ENCODE measurements at places on chromosomes 6 and 20.

DNA sequence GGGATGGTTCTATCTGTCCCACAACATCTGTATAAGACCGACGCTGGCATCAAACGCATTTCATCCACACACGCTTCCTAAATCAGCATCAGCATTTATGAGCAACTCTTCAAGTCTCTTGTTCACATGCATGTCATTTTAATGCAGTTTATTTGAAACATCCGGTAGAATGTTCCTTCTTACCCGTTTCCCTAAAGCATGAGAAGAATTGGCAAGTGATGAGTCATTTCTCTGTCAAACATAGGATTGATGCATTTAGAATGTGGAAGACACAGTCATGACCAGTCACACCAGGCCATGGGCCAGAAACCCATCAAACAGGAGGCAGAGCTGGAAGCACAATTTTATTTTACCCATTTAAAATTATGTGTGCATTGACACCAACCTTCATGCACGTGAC lies 122.8 kb downstream of the UST start:
- no peak for DNase-seq

GRCh38 chr20:2599288-2600006 lies 53.0 kb upstream of the NOP56 start:
- DNase-seq = no peak

- DNase-seq = no peak
Observed at GRCh38 chr6:37265860-37266259, 7.9 kb upstream of the TMEM217 start.

- no peak for DNase-seq
Observed at GRCh38 chr6:169915769-169916550, 164.5 kb downstream of the ERMARD start.

DNA sequence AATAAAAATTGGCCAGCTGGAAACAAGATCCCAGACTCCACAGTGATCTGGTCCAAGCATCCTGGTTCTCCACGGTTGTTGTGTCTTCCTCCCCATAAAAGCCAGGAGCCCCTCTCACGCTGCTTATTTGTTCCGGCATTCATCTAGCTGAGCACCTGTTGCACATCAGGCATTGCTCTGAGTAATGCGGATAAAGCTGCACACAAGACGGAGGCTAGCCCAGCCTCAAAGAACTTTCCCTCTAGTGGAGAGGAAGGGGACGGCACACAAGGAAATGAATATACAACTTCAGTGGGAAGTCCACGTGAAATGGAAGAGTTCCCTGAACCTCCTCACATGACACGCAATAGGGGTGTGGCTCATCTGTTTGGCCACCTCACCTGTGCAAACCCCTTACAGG lies 30.3 kb upstream of the NXT1 start:
- DNase-seq = no peak

- no peak for DNase-seq
Observed at GRCh38 chr6:42236030-42236429, 18.4 kb upstream of the MRPS10 start.

DNA sequence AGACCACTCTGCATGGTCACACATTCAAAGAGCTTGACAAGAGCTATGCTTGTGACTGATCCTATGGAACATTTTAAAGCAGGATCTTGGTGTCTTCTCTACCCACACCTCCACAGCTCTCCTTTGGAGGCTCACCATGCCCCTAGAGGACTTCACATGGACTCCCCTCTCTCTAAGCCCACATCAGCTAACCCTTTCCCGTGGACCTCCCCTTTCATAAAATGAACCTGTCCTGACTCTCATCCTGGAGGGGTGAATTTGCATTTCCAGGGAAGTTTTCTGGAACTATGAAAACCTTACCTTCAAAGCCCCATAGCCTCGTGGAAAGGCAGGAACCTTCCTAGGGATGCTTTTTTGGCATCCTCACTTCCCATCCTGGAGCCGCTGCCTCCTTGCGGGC lies 184.4 kb upstream of the SUPT3H start:
- no peak for DNase-seq

GRCh38 chr6:27605401-27606342 lies 132.8 kb upstream of the ZNF184 start:
- DNase-seq = no peak

DNA sequence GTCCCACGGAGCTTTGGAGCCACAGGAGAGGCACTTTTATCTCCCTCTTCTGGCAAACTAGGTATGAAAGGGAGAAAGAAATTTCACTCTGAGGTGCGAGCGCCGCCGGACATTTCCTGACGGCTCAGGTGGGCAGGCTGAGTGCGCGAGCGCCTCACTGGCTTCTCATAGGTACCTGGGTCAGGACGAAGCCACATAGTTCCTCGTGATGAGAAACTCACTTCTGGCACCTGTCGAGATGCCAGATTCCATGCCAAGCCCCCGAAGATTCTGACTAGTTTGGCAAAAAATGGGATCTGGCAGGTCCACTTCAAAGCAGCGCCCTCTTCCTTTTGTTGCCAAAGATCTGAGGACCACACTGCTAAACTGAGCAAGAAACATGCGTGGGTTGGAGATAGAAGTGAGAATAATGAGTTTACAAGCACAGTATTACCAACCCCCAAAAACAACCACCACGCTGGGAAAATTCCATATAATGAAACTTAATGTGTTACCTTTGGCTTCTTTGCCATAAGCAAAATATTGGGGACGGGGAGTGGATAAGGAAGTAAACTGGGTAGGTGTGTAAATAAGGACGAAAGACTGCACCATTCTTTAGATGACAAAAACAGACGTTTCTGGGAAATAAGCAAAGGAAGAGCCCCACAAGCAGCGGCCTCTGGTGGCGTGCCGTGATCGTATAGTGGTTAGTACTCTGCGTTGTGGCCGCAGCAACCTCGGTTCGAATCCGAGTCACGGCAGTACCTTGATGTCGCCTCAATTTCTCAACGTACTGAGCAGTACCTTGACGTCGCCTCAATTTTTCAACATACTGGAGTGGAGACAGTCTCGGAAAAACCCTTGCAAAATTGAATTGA lies 89.8 kb upstream of the PRSS16 start:
- peak; percentile 53 for DNase-seq

- DNase-seq = no peak
Observed at GRCh38 chr6:6816716-6817115, 228.2 kb downstream of the LY86 start.

DNA sequence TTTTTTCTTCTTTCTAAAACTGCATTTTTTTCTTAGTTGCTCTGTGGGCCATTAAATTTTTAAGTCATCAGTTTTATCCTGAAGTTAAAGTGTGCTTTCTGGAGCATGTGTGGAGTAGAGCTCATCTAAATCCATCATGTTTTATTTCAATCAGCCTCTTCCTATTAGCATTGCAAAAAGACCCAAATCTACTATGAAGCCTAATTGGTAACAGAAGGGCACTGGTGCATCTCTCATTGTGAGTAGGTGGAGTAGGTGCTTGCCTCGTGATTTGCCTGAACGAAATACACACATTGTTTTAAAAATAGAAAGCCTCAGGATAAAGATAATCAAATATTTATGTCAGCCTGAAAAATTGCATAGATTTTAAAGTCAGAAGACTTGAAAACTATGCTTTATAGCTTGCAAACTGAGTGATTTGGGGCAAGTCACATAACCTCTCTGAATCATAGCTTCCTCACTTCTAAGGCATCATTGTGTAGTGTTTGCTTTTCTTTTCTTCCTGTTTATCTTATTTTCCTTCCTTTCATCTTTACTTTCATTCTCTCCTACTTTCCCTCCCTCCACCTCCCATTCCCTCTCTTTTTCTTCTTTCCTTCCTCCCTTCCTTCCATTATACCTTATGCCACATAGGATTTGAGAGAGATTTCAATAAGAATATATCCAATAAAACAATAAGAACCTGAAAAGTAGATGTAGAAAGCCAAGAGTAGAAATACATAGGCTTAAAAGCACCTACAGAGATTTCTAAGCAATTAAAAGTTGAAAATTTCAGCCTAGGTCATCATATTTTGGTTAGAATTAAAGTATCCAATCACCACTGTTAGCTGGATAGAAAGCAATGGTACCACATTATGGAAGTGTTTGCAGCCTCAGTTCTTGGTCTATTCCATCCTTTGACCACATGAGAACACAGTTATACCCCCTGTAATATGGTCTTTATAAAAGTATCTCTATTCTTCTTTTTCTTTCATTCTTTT lies 49.6 kb upstream of the RNF146 start:
- no peak for DNase-seq

DNA sequence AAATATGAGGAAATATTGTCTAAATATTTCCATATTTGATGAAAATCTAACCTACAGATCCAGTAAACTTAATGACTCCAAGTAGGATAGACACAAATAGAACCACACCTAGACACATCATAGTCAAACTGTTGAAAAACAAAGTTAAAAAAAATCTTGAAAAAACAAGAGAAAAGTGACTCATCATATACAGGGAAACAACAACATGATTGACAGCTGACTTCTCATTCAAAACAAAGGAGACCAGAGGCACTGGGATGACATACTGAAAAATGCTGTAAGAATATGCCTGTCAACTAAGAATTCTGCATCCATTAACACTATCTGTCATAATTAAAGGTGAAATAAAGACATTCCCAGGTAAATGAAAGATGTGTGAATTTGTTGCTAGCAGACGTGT lies 38.8 kb downstream of the BMP2 start:
- no peak for DNase-seq

GRCh38 chr20:57208198-57208597 lies 58.2 kb downstream of the BMP7 start:
- DNase-seq = no peak

DNA sequence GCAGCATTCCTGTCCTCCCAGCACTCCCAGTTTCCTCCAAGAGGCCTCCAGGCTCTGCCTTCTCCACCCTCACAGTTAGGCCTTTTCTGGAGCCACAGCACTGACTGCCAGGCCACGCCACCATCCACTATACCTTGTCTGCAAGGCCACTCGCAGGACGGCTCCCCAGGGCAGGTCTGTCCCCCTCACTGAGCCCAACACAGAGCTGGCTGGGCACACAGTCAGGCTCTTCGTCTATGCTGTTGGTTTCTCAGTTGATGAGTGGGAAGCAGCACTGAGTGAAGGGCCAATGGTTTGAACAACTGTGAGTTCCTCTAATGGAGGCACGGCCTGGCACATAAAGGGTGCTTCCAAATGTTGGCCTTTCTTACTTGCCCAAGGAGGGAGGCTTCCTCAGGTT lies 95.2 kb downstream of the GRM4 start:
- no peak for DNase-seq

GRCh38 chr6:109075934-109076333 lies 18.7 kb downstream of the SESN1 start:
- no peak for DNase-seq

GRCh38 chr20:62310757-62311121 lies 7.9 kb downstream of the ADRM1 start:
- DNase-seq = no peak

DNA sequence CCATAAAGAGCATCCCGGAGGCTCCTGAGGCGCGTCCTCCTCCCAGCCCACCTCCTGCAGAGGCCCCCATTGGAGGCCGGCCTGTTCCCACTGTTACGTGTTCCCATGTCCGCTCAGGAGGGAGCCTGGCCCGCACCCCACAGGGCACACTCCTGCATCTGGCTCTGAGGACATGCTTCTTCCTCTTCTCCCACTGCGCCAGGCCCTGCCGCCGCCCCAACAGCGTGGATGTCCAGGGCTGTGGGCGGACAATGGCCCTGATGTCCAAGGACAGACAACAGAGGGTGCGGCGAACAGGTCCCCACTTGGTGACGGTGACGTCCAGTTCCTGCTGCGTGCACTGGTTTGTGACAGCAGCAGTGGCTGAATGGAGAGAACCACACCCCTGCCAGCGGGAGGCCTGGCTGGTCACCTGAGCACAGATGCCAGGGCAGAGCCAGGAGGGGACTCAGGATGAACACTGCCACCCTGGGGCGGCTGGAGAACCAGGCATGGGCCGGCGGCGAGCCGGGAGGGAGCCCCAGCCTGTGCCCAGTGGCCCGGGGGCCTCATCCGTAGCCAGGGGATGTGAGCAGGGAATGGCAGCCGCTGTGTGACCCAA lies 26.6 kb downstream of the FRMD1 start:
- peak; percentile 72 for DNase-seq

DNA sequence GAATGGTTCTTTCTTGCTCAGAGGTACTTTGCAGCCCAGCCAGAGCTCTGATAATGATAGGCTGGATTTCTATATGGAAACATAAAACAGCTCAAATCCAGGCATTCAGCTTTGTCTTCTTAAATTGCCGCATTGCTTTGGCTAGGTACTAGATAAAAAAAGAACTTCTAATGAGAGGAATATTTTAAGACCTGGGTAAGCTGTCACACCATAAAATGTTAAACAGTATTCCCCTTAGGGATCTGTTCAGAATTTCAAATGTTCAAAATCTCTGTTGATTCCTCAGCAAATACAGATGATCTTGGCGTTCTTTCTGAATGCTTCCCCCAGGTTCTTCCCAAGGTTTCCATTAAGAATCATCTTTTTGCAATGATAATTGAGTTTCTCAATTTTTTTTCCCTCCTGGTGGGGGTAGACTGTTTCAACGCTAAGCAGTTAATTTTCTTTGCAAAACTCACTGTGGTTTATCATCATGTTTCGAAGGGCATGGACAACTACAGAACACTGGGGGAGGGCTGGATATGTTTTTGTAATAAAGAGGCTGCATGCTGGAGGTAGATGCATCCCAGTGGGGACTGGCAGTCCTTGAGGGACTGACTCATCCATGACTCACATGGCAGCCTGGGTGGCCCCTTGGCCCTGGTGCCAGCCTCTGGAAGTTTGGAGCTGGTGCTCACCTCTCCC lies 31.0 kb downstream of the TIAM2 start:
- no peak for DNase-seq

DNA sequence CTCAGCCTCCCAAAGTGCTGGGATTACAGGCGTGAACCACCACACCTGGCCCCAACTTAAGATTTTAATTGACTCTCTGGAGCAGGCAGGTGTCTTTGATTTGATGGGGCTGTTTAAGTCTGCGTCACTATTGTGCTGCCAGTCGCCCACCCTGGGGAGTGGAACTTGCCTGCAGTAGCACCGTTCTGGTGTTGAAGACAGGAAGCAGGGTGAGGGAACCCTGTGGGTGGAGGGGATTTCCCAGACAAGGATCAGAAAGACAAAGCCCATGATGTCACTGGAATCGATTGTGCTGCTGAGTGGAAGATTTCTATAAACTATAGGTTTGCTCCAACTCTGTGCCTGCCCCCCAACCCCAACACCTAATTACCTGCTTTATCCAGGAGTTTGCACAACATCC lies 11.0 kb downstream of the ALDH8A1 start:
- DNase-seq = no peak

GRCh38 chr6:13667655-13668054 lies 44.0 kb downstream of the RANBP9 start:
- no peak for DNase-seq

GRCh38 chr6:24524805-24525204 lies 30.0 kb downstream of the ALDH5A1 start:
- peak; percentile 46 for DNase-seq

Measured in DMS153 (cell line).